ENCODE measurements at places on chromosomes 16 and 17. TPM values are rescaled to one million over a fixed set of nuclear protein-coding genes. Genes with fewer than 3 reads are reported as not detected.

TEX19 gene
- polyA plus RNA-seq = not detected

DNA sequence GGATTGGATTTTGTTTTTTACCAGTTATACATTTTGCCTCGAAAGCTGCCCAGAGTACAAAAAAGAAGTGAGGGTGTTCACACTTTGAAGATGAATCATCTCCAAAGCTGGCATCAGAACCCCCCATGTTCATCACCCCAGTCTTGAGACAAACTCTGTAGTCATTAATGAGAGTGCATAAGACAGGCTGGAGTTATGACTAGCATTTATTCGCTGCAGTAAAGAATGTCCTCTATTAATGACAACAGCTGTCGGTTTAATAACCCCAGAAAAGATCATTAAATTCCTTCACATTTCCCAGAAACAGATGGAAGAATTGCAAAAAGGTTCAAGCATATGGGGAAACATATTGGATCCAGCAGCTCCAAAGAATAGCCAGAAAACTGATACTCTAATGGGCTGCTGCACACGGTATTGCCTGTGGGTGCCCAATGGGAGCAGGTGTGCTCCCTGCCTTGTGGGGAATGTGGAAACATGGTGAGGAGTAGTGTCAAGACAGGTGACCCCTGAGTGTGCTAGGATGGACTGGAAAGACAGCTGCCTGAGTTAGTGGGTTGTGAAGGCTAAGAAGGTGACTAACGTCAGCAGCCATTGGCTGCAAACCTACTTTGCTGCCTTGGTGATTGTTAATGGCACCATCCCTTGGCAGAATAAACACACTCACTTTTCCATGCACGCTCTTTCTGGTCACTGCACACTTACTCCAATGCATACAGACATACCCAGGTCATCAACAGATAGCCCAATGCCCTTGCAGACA lies 81.9 kb downstream of the AIPL1 start:
- no peak for DNase-seq

GRCh38 chr16:57966204-57966771 lies 4.6 kb downstream of the CNGB1 start:
- no peak for DNase-seq

DNA sequence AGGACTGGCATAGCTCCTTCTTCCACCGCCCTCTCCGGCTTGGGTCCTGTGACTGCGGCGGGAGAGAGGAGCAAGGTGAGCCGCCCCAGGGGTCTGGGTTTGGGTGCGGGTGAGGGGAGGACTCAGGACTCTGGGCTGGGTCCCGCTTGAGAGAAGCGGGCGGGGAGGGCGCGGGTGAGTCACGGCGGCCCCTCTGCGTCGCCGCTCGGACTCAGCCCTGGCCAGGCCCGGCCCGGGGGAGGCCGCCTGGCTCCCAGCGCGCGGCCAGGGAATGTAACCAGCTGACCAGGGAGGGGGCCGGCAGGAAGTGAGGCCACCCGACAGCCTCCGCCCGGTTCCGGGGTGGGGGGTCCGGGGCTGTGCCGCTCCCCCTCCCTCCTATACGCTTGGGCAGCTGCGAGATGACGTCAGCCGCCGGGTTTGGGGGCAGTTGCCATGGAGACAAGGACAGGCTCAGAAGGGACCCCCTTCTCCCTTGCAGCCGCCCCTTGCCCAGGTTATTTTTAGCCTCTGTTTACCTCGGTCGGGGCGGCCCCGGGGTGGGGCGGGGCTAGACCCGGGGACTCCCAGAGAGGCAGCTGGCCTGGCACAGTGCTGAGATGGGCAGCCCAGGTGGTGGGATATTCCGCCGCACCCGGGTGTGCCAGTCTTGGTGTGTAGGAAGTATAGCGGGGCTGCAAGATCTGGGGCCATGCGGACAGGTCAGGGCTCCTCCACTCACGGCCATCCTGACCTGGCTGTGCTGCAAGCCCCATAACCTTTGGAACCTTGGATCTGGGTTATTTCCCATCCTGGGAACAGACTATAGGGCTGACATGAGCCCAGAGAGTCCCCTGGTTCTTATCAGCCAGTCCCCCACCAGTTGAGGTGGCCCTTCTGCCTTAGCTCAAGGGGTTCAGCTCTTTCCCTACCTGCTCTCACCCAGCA lies 1.6 kb downstream of the RIPOR1 start:
- peak; percentile 94 for DNase-seq

DNA sequence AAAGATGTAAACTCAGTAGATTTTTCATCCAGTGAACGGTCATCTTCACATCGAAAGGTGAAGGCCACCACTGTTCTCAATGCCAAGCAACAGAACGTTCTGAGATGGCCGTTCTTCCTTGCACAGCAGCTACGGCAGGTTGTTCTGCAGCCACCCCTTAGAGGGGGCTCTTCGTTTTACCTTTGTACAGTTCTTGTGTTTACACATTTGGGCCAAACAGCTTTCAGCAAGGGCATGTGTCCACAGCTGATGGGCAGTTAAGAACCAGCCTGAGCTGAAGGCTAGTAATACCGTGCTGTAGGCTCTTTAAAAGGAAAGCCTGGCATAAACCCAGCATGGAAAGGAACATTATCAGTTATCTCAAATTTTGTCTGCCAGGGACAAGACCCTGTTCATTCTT lies 15.9 kb downstream of the PLD6 start:
- DNase-seq = no peak

DNA sequence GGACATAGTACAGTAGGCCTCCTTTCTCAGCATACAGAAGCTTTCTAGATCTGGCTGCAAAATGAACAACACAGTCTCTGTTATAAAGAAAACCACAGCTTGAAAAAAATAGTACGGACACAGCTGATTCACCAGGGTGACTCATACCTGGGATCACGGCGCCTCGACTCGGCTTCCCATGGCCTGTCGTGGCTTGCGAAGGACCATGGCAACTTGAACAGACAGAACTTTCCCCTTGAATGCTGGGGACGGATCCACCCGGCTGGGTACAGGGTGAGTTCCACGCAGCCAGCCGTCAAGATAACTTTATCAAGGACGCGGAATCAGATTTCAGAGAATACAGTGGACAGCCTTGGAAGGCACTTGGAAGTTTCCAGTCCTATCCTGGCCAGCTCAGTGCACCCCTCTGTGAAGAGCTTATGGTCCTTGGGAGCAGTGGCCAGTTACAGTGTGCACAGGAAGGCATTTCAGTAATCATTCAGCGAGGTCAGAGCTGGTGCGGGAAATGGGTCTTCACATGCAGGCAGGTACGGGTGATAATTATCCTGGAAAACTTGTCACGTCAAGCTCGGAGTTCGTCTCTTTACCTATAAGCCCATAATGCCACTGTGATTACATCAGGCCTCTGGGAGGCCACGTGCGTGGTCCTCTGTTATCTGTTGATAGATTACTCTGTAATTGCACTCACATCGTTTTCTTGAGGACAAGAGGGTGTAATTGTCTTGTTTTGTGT lies 57.9 kb upstream of the MAF start:
- DNase-seq = no peak
